ENCODE measurements at places on chromosomes 12 and 14.

DNA sequence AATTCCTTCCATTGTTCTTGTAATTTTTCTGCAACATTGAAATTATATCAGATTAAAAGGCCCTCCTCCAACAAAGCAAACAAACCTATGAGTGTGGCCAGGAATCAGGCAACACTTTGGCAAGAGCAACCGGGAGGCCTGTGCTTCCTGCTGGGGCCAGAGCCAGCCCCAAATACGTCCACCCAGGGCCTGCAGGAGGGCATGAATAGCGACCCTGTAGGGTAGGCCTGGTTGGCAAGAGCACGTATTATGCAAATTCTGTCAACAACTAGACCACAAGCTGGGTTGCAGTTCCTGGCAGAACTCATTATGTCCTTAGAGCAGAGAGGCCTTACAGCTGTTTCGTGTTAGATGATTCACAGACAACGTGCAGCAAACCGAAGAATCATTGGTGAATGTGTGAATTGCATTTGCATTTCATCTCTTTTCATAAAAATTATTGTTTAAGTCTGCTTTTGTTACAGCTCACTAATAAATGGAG lies 26.9 kb upstream of the LGALS3 start:
- peak; percentile 88 for ATAC-seq

DNA sequence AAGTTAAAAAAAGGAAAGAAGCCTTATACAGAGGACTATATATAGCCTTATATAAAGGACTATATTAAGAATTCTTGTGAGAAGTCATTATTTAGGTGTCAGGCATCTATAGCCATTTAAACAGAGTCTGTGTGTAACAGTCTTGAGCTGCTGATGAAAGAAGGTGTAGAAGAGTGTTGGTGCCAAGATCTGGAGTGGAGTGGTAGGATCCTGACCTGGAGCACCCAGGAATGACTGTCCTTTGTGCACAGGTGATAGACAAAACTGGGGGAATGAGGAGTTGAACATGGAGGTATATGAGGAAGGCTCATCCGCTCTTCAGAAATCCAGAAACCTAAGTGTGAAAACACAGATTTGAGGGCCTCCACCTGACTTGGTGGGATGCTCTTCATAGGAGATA lies 747.3 kb downstream of the NRXN3 start:
- ATAC-seq, result no peak

DNA sequence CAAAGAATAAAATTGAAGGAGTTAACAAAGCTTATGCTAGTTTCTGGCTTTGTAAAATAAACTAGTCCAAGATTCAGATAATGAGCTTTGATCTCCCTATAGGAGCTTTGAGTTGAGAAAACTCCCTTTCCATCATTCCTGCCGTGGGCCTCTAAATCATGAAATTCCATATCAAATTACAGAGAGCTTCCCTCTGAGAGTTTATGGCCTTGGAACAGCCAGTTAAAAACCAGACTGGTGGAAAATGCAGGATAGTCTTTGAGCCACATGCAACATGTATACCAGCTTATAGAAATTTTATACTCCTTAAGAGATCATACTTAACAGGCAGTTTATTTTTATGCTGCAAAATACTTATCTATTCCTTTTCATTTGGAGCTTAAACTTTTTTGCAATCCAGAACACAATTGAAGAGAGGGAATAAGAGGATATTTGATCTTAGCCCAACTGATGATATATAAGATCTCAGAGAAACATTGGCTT lies 175.8 kb upstream of the ATP2B1 start:
- ATAC-seq, result no peak

DNA sequence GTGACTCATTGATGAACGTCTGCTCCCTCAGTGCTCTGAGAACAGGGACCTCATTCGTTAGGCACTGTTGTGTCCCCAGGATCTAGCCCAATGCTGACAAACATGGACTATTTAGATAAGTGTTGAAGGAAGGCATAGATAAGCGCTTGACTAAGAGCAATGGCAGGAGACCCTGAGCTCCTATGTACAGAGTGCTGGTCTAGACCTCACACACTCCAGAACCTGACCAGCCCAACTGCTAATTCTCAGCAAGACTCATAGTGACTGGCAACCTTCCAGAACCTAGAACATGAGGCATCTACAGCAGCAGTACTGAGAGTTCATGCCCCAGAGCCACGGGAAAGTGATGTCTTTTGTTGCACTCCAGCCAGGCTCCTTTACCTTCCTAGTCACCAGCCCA lies 69.2 kb downstream of the CRACR2A start:
- no peak for ATAC-seq

- ATAC-seq, result no peak
Measured at GRCh38 chr14:22847661-22848341, 11.4 kb downstream of the MMP14 start.

DNA sequence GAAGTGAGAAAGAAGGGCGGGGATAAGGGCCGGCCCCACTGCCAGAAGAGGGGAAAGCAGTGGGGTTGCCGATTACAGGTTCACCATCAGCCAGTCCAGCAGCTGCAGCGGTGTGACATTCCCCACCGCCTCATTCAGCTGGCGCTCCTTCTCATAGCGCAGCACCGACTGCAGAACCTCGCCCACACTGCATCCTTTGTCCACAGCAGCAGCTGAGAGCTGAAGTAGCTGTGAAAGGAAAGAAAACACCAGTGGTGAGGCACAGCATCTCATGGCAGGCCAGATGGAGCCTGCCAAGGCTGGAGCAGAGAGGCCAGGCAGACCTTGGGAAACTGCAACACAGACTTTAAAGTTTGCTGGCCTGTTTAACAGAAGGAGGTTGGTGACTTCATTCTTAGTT lies 33.2 kb downstream of the AKAP3 start:
- no peak for ATAC-seq

- no peak for ATAC-seq
Measured at GRCh38 chr12:86774841-86775388, 518.7 kb upstream of the MGAT4C start.

GRCh38 chr14:95964901-95965300 lies 74.3 kb upstream of the C14orf132 start:
- no peak for ATAC-seq

DNA sequence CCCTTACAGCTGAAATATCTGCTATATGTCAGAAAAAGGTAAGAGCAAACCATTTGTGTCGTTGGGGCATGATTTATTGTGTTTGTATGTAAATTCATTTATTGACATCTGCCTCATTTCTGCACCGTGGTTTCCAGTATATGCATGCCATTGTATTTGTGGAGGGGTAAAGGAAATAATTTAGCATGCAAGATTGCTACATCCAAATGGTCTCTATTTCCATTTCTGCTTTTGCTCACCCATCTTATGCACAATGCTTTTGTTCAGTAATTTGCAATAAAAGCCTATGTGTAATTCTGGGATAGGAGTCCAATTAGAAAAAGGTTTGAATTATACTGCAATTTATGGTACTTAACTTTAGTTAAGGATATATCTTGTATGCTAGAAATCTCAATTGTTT lies 101.8 kb downstream of the UNC79 start:
- ATAC-seq, result no peak

DNA sequence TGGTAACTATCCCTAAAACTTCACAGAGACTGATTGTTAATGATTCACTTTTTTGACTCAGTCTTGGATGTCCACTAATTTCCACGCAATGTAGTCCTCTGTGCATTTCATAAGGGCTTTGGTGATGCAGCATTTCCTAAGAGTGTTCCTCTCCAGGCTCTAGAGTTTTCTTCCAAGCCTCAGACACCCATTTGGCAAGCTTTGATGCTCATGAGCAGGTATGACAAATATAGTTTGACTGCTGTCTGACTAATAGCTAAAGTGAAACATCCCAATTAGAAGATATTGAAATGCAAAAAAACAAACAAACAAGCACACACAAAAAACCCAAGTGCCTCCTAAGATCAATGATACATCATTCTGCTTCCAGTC lies 1.5 kb upstream of the VAMP1 start:
- no peak for ATAC-seq

DNA sequence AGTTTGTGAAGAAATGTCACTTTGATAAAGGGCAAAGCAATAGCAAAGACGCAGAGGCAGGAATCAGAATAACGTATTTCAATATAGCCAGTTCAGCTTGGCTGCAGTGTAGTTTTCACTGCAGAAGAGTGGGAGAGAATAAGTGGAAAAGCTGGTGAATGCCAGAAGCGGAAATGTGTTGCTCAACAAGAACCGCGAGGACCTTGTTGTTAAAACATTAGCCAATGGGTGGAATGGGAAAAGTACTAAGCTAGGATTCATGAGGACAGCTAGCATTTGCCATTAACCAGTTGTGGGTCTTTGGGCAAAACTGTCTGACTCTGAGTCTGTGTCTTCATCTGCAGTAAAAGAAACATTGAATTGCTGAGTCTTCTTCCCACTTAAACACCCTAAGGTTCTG lies 292.9 kb upstream of the GRIP1 start:
- no peak for ATAC-seq

DNA sequence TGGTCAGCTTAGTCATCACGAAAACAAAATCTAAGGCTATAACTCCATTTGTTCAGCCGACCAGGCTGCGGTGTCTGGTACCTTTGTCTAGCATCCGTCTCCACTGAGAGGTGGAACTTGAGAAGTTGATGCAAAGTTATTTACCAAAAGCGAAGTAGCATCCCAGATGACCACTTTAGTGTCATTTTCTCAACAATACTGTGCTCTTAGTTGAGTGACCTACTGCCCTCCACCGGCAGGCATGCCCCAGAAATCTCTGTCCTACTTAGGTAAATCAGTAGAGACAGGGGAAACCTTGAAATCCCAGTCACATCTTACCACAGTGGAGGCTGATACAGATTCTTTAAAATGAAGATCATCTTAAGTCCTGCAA lies 1.3 kb upstream of the ST8SIA1 start:
- ATAC-seq, result peak; percentile 5

Measured in stimulated activated memory B cell treated with anti-CD40 and anti-IgM and Interleukin-4, amounts not matched to agents 10 μg/mL and 1 μg/mL and 100 μg/mL, for 72 hours (primary cell).